ENCODE measurements at places on chromosomes 3 and 15.

- DNase-seq = no peak
These were observed 18.3 kb upstream of the CYP11A1 start for GRCh38 chr15:74385733-74386132.

- peak; percentile 34 for DNase-seq
These were observed 19.9 kb upstream of the POLR2M start for GRCh38 chr15:57686657-57687056.

DNA sequence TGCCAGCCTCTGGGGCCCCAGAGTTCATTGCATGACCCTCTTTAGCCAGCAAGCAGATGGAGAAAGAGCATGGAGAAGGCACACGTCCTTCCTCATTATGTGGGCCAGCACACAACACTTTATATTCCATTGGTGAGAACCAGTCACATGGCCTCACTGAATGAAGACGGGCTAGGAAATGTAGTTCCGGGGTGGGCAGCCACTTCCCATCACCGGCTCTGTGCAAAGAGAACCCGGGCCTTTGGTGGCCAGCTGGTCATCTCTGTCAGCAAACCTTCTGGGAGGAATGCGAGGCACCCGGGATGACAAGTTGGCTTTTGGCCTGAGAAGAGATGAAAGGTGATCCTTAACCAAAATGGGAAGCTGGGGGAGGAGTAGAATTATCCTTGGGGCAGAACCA, 90.2 kb upstream of the VGLL4 start:
- no peak for DNase-seq

DNA sequence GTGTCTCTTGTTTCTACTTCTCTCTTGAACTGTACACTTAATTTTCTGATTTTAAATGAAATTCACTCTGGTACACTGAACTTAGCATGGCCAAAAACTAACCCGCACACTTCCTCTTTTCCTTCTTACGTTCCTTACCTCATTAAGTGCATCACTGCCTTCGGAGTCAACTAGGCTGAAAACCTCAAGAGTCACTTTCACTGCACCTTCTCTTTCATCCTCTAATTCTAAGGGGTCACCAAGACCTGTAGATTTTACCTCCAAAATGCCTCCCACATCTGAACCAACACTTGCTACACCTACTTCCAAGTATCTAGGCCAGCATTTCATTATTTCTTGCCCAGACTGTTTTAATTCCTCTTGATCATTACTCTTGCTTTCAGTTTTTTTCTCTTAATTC, 6.6 kb downstream of the CBLB start:
- DNase-seq = peak; percentile 54

- no peak for DNase-seq
These were observed 58.6 kb upstream of the SLC6A1 start for GRCh38 chr3:10933805-10934481.

GRCh38 chr3:32755761-32756160, 62.0 kb upstream of the TRIM71 start:
- DNase-seq = no peak

DNA sequence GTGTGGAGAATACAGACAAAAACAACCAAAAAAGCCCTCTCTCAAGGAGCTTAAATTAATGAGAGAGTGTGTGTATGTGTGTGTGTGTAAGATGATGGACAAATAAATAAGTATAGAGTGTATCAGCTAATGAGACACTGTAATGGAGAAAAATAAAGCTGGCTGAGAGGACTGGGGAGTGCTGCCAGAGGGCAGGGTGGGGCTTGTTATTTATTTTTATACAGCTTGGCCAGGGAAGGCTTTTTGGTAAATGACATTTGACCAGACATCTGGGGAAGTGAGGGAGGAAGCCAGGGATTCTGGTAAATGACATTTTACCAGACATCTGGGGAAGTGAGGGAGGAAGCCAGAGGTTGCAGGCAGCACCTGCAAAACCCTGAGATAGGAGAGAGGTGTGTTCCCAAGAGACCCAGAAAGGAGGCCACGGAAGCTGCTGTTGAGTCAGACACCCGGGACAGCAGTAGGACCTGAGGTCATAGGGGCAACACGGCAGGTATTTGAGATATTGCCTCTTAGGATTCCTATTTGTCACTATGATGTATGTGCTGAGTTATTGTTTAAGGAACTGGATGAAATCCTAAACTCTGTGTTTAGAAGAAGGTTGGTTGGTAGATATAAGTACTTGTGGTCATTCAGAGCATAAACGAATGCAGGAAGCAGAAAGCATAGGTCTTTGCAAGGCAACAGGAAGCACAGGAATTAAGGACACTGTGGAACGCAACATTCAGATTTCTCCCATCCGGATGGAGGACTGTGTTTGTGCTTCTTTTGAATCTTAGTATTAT, 2.7 kb downstream of the SV2B start:
- DNase-seq = no peak

DNA sequence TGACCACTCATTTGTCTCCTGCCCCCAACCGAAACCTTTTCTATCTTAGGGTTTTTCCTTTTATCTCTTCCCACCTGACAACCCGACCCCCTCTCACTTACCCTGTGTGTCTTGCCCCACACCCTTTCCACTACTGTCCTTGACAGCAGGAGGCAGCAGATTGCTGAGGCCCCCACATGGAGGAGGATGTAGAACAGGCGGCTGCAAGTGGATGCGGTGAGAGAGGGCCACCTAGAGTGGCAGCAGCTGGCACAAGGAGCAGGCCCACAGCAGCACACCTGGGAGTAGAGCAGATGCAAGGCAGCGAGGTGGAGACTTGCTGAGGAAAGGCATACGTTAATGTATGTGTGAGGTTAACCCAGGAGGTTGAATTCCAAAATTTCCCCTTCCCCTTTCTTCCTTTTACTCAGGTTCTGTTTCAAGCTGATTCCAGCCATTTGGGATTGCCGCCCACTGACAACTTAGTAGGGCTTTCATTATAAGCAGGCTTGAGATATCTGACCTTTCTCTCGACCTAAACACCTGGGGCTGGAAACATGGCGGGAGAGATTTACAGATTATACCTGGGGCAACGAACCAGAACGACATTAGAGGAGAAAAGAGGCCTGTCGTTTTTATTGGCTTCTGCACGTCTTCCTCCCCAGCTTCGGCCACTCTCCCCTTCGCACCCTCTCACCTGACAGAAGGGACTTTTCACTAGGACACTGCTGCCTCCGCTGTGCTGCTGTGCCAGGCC, 643 bp downstream of the SERINC4 start:
- no peak for DNase-seq

DNA sequence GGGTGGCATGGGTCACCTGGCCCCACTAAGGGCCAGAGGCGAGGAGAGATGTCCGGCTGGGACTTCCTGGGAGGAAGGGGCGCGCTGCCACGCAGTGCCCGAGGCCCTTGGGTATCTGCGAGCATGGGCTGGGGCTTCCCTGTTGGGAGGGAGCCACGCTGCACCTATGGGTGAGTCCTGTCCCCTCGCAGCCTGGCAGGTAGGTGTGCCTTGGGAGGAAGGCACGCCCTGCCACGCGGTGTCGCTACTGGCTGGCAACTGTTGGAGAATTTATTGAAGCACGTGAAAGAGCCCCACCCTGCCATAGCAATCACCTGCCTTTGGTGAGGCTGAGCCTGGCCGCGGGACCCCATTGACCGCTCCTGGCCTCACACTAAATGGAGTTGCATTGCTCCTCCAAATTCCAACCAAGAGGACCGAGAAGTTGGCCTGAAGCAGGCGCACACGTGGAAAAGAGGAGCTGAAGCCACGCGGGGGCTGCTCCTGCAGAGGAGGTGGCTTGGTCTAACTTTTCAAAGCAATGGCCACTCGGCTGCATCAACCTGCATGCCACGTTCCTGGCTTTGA, 134.2 kb downstream of the TJP1 start:
- DNase-seq = no peak

GRCh38 chr15:71462638-71463037, 347.4 kb downstream of the THSD4 start:
- no peak for DNase-seq

GRCh38 chr3:134753999-134754742, 40.9 kb upstream of the EPHB1 start:
- no peak for DNase-seq

DNA sequence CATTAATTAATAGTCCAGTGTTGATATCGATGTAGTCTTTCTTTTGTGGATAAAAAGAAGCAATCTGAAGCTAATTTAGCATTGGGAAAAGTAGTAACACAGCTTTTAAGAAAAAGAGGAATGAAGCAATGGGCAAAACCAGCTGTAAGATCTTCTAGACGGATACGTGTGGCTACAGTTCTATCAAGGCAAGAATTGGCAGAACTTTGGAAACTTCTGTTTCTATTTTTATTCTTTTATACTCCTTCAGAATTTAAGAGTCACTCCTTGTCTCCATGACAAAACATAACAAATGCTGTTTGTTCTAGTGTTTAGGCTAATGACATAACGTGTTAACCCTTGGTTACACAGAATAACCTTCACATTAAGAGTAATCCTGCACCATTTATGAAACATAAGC, 289.2 kb downstream of the ROBO2 start:
- no peak for DNase-seq

- peak; percentile 64 for DNase-seq
These were observed 19.1 kb upstream of the XYLB start for GRCh38 chr3:38327335-38328009.

GRCh38 chr3:76552653-76553052, 487.2 kb upstream of the ROBO2 start:
- DNase-seq = no peak

DNA sequence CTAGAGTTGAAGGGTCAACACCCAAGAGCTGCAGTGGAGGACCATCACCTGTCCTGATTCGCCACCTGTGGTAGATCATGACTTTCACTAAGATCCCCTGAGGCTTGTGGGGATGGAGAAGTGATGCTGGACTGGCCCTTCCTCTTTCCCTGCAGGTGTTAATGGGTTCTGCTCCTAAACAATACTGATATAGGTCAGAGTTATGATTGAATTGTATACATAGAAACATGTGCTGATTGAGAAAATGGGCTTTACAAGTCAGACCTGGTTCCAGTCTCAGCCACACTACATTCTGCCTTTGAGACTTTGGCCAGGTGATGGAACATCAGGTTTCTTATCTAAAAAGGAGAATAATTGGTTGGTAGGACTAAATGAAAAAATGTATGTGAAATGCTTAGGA, 418.9 kb upstream of the TPRG1 start:
- no peak for DNase-seq

GRCh38 chr3:177437513-177438337, 240.4 kb upstream of the TBL1XR1 start:
- DNase-seq = no peak

DNA sequence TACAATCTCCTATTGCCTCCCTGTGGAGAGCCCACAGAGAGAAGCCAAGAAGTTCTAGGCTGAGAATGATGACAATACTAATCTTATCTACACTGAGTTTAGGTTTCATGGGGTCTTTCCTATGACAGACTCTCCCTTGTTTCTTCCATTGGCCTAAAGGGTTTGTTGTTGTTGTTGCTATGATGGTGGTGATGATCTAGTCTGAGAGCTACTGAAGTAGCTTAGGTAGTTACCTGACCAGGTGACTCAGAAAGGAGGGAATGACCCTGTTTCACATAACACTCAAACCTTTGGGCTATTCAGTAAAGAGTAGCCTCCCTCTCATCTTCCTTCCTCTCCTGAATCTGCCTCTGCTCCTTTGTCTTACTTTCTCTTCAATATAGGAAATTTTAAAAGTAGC, 170.2 kb downstream of the GMNC start:
- no peak for DNase-seq

GRCh38 chr3:47022641-47023071, 43.2 kb downstream of the NBEAL2 start:
- DNase-seq = no peak

DNA sequence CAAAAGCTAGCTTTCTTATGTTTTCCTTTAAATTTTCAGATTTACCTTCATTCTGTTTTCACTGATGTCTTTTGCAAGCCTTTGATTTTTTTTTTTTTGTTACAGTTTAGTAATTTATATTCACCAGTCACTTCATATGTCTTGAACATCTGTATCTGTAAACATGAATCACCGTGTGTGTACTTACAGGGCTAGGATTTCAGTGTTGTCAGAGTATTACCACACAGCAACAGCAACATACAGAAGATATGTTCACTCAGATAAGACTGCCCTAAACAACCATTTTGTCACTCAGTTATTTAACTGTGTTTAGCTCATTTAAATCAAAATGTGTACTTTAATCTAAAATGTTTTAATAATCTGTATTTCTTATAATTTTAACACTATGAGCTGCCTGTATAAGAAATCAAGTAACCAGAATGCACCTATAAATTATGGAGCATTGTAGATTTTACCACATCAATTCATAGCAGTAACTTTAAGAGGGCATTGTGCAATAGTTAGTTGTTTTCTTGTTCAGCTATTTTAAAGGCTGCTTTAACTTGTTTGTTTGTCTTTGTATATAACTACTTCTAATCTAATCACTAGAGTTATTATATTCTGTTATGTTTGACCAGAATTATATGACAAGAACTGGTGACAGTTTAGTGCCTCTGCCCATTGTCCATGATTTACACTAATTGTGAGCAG, 50.4 kb downstream of the GHSR start:
- DNase-seq = no peak

- peak; percentile 34 for DNase-seq
These were observed 577 bp downstream of the ZNF148 start for GRCh38 chr3:125374501-125374995.

- no peak for DNase-seq
These were observed 140.2 kb downstream of the TPRA1 start for GRCh38 chr3:127450331-127450730.

DNA sequence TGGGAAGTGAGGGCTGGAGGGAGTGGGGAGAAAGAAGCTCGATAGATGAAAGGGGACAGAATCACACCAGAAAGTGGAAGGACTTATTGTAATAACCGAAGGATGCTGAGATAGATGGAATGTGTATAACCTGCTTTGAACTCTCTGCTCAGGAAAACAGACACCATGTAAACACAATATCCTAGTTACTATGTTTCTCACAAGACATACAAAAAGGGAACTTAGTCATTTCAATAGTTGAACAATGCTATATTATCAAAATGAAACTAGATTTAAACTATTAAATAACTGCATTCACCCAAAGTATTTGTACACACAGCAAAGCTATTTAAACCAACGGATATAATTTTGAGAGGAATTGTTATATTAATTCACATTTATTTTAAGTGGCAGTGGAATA, 108.3 kb upstream of the GADL1 start:
- peak; percentile 32 for DNase-seq

- no peak for DNase-seq
These were observed 31.2 kb downstream of the CHDH start for GRCh38 chr3:53815067-53815466.

DNA sequence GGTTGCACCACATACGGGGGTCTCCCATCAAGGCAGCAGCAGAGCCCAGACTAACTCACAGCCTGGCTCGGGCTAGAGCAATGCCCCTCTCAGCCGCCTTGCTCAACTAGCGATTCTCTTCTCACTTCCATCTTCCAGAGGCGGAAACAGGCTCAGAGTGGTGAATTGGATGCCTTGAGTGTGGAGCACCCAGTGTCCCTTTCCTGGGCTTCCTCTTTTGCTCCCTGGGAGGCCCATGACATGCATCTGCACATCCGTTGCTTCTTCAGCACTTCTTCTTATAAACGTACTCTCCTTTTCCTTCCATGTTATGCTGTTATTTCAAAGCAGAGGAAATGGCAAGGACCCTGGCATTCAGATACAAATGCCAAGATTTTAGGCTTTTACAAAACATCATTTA, 2.1 kb upstream of the IQSEC1 start:
- peak; percentile 80 for DNase-seq

- peak; percentile 83 for DNase-seq
These were observed 39.7 kb downstream of the SPATA12 start for GRCh38 chr3:57100046-57100695.

Measured in suppressor macrophage treated with lipopolysaccharide for 4 hours (primary cell).